ENCODE measurements at places on chromosomes 2 and 18.

- DNase-seq, result no peak
Measured at GRCh38 chr2:46087492-46087891, 209.7 kb upstream of the EPAS1 start.

DNA sequence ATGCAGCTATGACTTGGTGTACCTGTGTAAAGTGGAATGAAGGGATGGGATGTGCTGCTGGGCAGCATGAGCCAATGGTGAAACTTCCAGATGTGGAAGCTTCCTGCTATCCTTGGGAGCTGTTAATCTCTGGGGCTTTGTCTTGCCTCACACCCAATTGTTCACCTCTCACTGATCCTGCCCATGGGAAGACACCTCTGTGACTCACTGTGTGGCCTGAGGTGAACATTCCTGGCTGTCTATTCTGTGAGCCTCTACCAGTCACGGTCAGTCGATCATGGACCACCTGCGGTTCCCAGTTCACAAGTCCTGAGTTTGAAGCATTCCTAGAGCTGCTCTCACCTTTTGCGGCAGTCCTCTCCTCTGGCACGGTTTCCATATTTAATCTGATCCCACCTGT is 12.1 kb downstream of the NEURL3 start:
- no peak for DNase-seq

GRCh38 chr18:69635482-69635881 is 234.8 kb downstream of the DOK6 start:
- no peak for DNase-seq

DNA sequence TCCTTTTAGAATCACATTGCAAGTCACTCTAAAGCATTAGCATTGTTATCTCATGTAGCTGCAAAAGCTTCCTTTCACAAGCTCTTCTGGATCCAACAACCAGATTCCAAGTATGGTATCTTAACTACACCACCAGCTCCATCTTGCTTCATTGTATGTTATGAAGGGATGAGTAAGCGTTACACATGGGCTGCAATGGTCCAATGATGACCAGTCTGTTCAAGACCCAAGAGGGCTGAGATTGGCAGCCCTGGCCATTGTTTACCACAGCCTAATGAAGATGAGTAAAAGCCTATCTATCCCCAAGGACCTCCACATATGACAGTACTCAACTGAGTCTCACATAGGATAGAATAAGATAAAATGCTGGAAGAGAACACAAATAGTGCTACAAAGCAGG is 6.3 kb downstream of the CFLAR start:
- no peak for DNase-seq

- no peak for DNase-seq
Measured at GRCh38 chr2:11550901-11551568, 17.2 kb downstream of the GREB1 start.

GRCh38 chr2:69253611-69254301 is 133.3 kb downstream of the GFPT1 start:
- peak; percentile 17 for DNase-seq

DNA sequence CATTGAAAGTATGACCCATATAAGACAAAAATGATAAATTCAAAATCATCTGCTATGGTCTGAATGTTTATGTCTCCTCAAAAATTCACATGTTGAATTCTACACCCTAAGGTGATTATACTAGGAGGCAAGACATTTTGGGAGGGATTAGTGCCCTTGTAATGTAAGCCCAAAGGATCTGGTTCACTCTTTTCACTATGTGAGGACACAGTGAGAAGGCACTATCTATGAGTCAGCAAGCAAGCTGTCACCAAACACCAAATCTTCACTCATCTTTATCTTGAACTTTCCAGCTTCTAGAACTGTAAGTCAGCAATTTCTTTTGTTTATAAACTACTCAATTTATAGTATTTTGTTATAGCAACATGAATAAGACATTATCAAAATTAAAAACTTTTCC is 284.7 kb upstream of the ZC3H15 start:
- no peak for DNase-seq

DNA sequence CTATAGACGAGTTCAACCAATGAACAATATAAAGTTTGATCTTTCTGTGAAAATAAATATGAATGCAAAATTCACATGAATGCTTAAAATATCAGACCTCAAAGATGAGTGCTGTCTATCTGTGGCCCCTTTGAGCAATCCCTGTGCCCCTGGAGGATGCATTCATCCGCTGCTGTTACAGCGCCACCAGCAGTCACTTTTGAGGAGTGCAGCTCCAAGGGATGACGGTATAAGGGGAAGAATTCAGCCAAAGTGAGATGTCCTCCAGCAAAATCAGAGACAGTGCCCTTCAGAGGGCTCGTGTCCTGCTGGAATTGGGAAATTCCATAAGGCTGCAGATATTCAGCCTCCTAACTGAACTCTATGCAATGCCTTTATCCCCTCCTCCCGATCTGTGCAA is 12.0 kb upstream of the CHRNA1 start:
- no peak for DNase-seq

GRCh38 chr18:44771956-44772917 is 91.5 kb downstream of the SETBP1 start:
- DNase-seq, result no peak

GRCh38 chr2:30448866-30449265 is 1.8 kb downstream of the LCLAT1 start:
- no peak for DNase-seq

- no peak for DNase-seq
Measured at GRCh38 chr2:18910843-18911242, 321.5 kb upstream of the NT5C1B start.

- DNase-seq, result no peak
Measured at GRCh38 chr2:37771600-37772088, 100.2 kb upstream of the CDC42EP3 start.

DNA sequence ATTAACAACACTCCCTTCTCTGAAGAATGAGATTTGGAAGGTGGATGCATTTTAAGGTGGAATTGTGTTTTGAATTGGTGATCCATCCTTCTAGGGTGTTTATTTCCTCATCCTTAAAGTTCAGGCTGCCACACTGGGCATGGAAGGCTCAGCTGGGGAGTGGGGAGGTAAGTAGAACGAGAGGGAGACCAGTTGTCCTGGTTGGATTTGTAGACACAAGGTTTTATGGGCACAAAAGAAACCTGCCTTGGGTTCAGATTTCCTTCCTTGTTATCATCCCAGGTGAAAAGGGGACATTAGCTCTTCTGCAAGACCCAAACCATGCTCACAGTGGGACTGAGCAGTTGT is 101.0 kb upstream of the SIX3 start:
- no peak for DNase-seq

DNA sequence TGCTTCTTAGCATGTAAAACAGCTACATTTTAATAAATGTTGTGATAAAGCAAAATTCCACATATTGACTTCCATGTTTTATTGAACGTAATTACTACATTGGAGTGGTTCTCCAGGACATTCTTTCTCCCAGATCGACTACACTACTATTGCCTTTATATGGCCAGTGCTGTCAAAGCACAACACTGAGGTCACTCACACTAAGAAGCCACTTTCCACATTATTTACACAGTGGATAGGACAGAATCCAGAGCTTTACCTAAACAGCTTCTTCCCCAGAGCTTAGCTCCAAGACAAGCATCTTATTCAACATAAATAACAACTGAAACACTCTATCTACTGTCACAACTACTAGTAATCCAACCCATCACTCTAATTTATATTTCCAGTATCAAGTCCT is 73.9 kb upstream of the WDR75 start:
- no peak for DNase-seq

DNA sequence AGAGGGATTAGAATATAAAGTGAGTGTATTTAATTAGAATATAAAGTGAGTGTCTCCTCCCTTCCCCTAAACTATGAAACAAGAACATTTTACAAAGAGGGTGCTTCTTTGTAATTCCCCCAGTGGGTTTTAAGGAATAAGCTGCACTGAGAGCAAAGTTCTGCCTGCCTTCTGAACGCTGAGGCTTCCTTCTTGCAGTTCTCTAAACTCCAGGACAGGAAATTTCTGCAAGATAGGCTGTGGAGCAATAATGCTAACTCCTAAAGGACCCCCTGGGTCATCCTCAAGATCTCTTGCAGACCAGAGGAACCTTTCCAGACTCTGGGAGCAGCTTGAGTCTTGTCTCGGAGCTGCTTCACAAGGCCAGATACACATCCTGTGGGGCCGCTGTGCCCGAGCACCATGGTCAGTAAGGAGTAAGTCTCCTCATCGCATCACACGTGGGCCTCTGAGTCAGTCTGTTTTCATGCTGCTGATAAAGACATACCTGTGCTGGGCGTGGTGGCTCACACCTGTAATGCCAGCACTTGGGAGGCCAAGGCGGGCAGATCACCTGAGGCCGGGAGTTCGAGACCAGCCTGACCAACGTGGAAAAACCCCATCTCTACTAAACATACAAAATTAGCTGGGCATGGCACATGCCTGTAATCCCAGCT is 87.5 kb upstream of the KCNE4 start:
- DNase-seq, result no peak

- DNase-seq, result no peak
Measured at GRCh38 chr18:23727707-23728493, 38.6 kb downstream of the LAMA3 start.

GRCh38 chr2:108637304-108637669 is 82.0 kb upstream of the RANBP2 start:
- DNase-seq, result no peak

- DNase-seq, result no peak
Measured at GRCh38 chr2:16031848-16032159, 91.5 kb downstream of the MYCN start.

DNA sequence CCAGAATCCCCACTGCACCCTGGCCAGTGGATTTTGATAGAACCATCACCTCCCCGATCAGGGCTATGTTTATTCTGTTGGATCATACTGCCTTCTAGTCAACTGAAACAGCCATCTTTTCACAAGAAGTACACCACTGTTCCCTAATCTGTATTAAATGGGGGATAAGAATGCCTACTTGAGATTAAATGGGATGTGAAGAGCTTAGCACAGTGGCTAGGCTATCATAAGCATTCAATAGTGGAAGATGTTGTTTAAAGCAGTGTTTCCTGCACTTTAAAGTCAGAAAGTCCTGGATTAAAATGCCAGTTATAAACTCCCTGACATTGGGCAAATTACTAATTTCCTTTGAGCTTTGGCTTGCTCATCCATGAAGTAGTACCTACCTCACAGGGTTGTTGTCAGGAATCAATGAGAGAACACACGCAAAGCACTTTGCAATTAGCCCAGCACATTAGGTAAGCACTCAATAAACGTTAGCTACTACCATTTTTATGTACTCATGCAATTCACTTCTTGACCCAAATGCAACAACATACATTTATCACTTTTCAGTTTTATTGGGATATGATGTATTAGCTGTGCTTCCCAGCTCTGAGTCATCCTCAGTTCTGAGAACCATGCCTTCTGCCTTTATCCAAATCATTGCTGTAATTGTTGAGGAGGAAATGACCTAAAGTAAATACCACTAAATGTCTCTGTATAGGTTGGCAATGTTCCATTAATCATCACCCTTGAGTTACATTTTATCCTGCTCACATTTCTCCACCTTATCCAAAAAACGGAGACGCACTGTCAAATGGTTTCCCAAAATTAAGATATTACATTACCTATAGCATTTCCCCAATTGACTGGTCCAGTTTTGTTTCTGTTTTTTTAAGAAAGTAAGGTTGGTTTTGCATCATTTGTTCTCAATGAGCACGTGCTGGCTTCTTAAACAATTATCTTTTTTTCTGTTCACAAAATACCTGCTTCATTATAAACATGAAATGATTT is 2.1 kb downstream of the TMEM247 start:
- no peak for DNase-seq

DNA sequence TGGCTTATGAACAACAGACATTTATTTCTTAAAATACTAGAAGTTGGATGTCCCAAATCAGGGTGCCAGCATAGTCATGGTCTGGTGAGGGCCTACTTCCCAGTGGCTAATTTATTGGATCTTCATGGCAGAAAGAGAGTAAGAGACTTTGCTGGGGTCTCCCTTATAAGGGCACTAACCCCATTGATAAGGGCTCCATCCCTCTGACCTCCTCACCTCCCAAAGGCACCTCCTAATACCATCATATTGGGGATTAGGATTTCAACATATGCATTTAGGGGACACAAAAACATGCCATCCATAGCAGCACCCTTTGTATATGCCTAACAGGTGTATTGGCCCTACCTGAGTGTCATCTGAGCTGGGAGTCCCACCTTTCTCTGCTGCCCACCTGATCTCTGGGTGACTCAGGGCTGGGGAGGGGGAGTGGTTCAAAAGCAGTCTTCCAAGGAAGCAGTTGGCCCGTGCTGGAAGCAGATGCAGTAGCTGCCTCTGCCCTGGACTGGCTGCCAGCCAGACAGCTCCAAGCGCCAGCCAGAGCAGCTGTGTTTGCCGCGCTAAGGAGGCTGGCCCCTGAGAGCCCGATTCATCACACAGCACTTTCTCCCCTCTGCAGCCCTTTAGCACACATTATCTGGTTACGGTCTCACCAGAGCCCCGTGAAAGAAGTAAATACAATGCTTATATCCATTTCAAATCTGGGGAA is 84.6 kb downstream of the SMAD7 start:
- DNase-seq, result peak; percentile 20

DNA sequence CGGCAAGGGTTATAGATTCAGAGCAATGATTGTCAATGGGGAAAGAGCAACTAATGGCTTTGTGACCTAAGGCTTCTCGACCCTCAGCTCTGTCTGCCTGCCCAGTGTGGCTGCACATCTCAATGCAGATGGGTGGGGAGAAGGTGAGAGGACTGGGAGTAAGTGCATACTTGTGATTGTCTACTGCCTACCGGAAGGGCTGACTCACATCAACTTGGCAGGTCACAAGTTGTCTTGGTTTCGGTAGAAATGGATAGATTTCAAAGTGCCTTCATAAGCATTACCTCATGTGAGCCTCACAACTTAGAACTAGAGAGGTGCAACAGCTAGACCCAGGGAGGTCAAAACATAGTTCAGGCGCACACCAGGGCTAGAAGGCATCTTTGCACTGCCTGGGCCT is 29.4 kb downstream of the STAT1 start:
- no peak for DNase-seq

DNA sequence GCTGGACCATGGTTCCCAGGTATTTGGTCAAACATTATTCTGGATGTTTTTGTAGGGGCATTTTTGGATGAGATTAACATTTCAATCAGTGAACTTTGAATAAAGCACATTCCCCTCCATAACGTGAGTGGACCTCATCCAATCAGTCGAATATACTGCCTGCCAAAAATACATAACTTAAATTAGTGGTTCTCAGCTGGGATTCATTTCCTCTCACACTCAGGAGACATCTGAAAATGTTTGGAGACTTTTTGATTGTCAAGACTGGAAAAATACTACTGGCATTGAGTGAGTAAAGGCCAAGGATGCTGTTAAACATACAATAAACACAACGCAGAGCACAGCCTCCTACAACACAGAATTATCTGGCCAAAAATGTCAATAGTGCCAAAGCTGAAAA is 198.2 kb downstream of the MYO1B start:
- no peak for DNase-seq

DNA sequence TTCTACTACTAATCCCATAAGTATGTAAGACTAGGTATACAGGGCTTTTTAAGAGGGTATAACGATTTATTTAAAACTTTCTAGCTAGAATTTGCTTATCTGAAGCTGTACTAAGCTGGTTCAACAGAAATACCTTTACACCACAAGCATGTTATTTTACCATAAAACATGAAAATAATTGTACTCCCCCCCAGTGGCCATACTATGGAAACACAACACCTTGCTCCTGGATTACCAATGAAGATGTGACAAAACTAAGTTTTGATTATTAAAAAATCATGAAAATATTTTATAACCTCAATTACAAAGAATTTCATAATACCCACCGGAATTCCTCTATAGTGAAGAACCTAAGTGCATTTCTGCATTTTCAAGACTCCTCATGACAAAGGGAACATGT is 27.3 kb downstream of the LPIN2 start:
- DNase-seq, result no peak

GRCh38 chr2:128663371-128664050 is 344.8 kb upstream of the HS6ST1 start:
- DNase-seq, result no peak

All from hypothalamus (tissue), 51 donors.